ENCODE measurements at places on chromosomes 2 and 18.

- DNase-seq = no peak
Measured at GRCh38 chr18:50284255-50284885, 3.0 kb upstream of the MBD1 start.

DNA sequence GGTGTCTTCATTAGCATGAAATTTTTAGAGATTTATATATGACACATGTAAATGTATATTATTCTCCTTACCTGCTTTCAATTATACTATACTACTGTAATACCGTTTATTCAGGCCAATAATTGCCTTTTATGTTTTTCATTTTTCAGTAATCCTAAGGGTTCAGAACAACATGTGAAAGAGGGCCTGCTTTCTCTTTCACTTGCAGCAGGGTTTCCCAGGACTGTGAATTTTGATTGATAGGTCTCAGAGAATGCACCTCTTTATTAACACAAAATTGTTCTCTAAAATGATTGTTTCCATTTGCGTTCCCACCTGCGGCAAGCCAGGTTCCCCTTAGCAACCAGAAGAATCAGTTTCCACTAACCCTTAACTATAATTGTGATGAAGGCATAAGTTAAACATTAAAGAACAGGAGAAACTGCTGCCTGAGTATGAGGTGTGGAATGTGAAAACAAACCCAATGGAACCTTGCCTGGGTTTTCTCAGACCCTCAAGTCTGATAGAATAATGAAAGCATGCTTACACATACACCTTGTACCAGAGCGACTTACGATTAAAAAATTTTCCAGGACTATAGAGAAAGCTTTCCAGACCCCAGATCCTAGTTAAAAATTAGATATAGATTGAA lies 1591.2 kb upstream of the LRRTM1 start:
- no peak for DNase-seq

GRCh38 chr2:126893153-126893552 lies 5.5 kb upstream of the TEX51 start:
- no peak for DNase-seq

- DNase-seq = no peak
Measured at GRCh38 chr18:66495844-66496243, 108.0 kb downstream of the CDH19 start.

DNA sequence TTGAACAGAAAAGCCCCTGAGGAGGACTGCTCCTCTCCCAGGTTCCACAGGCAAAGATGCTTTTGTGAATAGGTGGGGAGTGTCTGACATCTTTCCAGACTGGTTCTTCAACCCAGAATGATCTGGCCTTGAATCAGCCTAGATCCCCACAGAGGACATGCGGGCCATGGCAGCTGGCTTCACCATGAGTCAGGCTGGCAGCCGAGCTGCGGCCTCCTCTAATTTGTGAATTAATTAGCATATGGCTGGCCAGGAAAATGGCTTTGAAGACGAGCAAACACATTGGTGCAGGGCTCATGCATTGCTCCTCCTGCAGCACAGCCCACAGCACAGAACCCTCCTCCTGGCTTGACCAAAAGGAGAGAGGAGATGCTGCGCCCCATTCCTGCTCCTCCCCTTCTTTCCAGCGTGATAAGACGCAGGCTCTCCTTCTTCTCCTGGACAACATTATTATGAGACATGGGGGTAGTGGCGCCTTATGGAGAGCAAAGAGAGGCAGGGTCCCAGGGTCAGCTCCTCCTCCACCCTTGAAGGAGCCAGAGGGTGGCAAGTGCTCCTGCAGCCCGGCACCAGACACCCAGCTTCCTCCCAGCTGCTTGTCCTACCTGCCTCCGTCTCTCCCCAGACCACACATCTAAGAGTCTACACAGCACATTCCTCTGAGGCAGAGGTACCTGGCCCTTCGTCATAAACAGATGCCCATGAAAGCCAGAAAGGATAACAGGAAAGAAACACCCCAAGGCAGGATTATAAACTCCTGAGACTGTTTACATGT lies 66.7 kb downstream of the EDAR start:
- no peak for DNase-seq

- no peak for DNase-seq
Measured at GRCh38 chr2:185835974-185836373, 97.4 kb downstream of the FSIP2 start.

DNA sequence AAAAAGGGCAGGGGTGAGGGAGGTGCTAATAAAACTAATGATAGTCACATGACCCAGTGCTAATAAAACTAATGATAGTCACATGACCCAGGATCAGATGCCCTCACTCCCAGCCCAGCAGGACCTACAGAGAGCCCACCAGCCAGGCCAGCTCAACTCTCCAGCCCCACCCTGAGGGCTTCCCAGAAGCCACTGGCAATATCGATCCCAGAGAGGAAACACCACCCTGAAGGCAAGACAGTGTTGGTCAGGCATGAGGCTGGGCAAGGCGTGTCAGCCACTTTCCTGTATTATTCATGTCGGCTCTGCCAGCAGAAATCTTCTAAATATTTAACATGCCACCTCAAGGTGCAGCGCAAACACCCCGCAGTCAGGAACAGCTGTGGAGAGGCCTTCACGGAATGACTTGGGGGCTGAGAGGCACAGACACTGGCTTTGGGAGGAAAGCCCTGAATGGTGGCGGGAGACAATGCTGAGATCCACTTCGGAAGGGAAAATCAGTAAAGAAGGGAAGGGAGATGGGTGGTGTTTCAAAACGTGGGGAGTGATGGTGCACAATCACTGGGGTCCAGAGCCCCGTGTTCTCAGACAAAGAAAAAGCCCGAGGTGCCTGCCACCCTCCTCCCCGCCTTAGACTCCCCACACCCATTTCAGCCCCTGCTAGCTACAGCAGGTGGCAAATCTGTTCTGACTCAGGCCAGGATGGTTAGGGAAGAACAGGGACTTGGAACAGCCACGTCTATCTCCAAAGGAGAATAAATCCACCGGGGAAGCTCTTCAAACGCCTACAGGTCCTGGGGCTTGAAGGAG lies 1.4 kb downstream of the REEP1 start:
- DNase-seq = no peak

GRCh38 chr2:102768892-102769291 lies 7.1 kb downstream of the TMEM182 start:
- DNase-seq = no peak

- DNase-seq = no peak
Measured at GRCh38 chr18:58579561-58580047, 49.3 kb downstream of the ALPK2 start.

GRCh38 chr18:14949800-14950664 lies 202.1 kb downstream of the ANKRD30B start:
- no peak for DNase-seq

GRCh38 chr2:159880729-159881128 lies 82.7 kb upstream of the CD302 start:
- DNase-seq = no peak

All from stimulated activated CD4-positive, alpha-beta T cell treated with anti-CD3 and anti-CD28 coated beads, TNF-alpha, amount 100 ng/mL, for 4 hours (primary cell).